ENCODE measurements at places on chromosomes 5 and 9. TPM values are rescaled to one million over a fixed set of nuclear protein-coding genes. Genes with fewer than 3 reads are reported as not detected.

GRCh38 chr5:170136506-170136905 lies 30.8 kb downstream of the FOXI1 start:
- no peak overlapping the region for H3K27ac ChIP-seq
- DNase-seq = no peak
- no peak overlapping the region for H3K4me3 ChIP-seq

GRCh38 chr9:81890104-81890503 lies 38.1 kb upstream of the SPATA31D4 start:
- no peak overlapping the region for H3K27ac ChIP-seq
- H3K4me1 ChIP-seq = no peaks in the 10 kb centered on the region
- DNase-seq = no peak
- no peaks in the 10 kb centered on the region for H3K27me3 ChIP-seq

The ARSI gene
- polyA plus RNA-seq = 3.3 TPM

DNA sequence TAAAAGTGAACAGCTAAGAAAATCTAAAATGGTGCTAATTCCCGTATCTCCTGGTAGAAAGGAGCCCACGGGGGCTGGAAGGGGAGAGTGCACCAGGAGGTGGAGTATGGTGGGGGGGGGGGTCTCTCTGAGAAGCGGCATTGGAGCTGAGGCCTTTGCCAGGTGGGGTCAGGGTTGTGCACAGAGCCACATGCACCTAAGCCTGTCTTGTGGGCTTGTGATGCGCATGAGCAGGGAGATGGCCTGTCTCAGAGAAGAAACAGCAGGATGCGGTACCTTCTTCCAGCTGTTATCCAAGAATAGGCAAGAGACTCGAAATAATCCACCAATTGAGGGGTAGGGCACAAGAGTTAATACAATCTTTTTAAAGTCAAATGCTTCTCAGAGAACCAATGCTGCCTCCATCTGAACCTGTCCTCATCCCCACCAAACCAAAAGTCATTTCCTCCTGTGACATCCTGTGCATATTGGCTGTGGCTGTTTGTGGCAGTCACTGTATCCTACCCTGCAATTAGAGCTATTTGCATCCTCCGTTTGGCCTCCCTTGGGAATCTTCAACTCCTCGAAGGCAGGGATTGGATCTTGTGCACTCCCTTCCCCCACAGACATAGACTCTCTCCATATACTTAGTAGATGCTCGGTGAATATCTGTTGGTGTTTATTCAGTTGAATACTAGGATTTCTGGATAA lies 45.4 kb downstream of the FGF1 start:
- H3K27me3 ChIP-seq = no peaks in the 10 kb centered on the region
- peaks cover 16% of the 10 kb centered on the region for H3K4me1 ChIP-seq
- H3K27ac ChIP-seq = no peak overlapping the region
- no peaks in the 10 kb centered on the region for H3K36me3 ChIP-seq
- H3K4me3 ChIP-seq = no peak overlapping the region

DNA sequence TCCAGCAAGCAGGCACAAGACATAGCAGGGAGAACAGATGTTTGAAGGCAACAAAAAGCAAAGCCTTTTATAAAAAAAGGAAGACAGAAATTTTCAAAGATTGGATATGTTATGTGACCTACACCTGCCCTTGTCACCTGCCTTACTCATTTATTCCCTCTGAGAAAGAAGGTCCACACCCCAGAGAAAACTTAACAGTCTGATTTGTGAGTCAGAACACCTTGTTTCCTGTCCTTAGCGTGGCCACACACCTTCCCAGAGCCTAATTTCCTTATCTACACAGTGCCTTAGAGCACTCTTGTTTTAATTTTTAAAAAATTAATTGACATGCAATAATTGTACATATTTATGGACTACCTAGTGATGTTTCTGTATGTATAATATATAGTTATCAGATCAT lies 419.0 kb upstream of the DAB2 start:
- no peak overlapping the region for H3K27ac ChIP-seq
- H3K4me1 ChIP-seq = no peaks in the 10 kb centered on the region
- H3K36me3 ChIP-seq = no peaks in the 10 kb centered on the region

DNA sequence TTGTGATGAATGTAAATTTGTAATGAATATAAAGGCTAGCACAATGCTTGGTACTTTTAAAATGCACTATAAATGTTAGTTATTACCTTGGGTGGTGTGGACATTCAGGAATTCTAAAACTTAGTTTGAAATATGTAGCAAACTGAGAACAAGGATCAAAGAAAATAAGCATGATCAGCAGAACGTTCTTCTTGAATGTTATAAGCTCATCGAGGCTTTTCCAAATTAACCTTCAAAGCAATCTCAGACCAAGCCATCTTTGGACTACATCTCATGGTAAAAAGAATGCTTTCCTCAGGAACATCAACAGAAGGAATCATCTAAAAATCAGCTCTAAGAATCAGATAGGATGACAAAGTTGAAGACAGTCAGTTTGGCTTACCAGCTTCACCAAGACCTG lies 146.3 kb downstream of the SLIT3 start:
- H3K4me1 ChIP-seq = no peaks in the 10 kb centered on the region
- no peaks in the 10 kb centered on the region for H3K27me3 ChIP-seq
- no peaks in the 10 kb centered on the region for H3K36me3 ChIP-seq
- DNase-seq = no peak

DNA sequence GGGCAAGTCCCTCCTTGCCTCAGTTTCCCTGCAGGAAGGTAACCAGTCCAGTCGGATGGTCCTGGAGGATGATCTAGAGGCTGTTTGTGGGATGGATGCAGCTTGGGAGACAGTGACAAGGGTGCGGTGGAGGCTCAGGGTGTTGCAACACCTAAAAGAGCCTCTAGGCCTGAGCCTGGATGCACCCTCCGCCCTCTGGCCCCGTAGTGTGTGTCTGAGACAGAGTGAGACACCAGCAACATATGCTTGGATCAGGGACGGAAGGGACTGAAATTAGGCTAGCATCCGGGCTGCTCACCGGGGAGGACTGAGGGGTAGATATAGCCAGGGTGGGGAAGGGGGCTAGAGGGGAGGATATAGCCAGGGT lies 1.1 kb downstream of the CRAT start:
- H3K4me1 ChIP-seq = peaks cover 4% of the 10 kb centered on the region
- DNase-seq = peak; percentile 6
- peak overlapping the region; percentile 90 for H3K4me3 ChIP-seq
- peaks cover 4% of the 10 kb centered on the region for H3K36me3 ChIP-seq
- H3K27ac ChIP-seq = no peak overlapping the region

- peak; percentile 77 for DNase-seq
- peak overlapping the region; percentile 37 for H3K27ac ChIP-seq
- H3K4me1 ChIP-seq = peaks cover 9% of the 10 kb centered on the region
- H3K36me3 ChIP-seq = no peaks in the 10 kb centered on the region
- peak overlapping the region; percentile 74 for H3K4me3 ChIP-seq
Measured at GRCh38 chr9:95507464-95508241, 9.1 kb downstream of the PTCH1 start.

DNA sequence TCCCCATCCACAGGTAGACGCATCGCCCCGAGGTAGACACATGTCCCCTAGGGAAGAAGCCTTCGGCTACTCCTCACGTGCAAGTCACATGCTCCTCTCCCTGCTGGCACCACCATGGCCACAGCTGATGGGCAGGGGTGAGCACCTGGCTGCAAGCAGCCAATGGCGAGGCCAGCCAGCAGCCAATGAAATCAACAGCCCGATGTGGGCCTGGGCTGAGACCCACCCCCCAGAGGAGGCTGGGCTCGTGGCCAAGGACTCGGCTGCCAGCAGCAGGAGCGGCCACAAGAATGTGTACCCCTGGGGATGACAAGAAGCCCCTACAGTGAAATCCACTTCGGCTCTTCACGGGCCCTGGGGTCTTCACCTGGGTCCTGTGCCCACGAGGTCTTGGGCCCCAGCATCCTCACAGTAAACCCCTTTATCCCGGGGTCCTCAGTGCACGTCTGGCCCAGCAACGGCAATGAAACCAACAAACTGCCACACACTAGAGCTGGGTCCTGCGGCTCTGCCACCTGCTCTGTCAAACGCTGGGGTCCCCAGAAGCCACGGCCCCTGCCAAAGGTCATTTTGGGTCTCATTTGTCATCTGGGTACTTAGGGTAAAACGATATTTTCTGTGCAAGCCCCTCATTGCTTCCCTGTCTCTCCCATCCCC lies 22.1 kb upstream of the PTGES start:
- DNase-seq = no peak
- H3K27me3 ChIP-seq = no peaks in the 10 kb centered on the region
- no peaks in the 10 kb centered on the region for H3K36me3 ChIP-seq
- H3K27ac ChIP-seq = no peak overlapping the region

GRCh38 chr9:131618071-131618479 lies 72.8 kb downstream of the PRRT1B start:
- H3K4me1 ChIP-seq = no peaks in the 10 kb centered on the region
- DNase-seq = no peak
- H3K27me3 ChIP-seq = no peaks in the 10 kb centered on the region
- no peak overlapping the region for H3K27ac ChIP-seq

Measured in fibroblast of lung (primary cell).